ENCODE measurements at places on chromosomes 1 and 21. TPM values are rescaled to one million over a fixed set of nuclear protein-coding genes. Genes with fewer than 3 reads are reported as not detected.

Gene CELA3A
- not detected for total RNA-seq

DNA sequence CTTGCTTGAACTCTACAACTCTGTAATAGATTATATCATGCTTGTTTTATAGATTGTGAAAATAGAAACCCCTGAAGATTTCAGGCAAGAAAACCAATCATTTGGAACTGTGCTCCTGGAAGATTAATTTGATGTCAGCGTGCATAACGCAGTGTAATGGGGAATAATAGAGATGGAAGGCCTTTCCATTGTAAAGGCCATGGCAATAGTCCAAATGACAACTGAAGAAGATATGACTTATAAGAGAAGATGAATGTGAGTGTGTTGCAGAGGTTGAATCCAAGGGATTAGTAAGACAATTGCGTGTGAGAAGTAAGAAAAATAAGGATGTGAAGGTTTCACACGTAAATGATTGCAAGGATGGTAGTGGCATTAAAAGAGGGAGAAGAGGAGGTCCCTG is 285.0 kb downstream of the DUSP10 start:
- DNase-seq, result no peak

Gene RNU1-3
- 1,622 TPM for total RNA-seq

DNA sequence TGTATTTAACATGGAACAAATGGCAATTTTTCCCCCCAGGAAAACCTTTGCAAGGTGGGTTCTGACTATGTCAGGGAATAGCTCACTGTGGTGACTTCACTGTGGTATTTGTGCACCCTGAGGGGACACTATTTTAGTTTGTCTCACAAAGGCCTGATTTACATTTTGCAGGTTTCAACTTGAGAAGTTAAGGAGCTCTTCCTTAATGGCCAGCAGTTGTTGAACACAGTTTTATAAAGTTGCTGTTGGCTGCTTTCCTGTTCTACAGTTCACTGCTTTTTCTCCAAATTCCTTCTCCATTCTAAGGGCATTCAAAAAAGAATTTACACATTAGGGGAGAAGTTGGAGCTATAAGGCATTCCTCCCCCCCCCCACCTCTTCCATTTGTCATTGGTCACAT is 4.6 kb downstream of the LAMC1 start:
- DNase-seq, result no peak

- no peak for DNase-seq
These were observed 40.7 kb upstream of the BCAR3 start for GRCh38 chr1:93722081-93723031.

DNA sequence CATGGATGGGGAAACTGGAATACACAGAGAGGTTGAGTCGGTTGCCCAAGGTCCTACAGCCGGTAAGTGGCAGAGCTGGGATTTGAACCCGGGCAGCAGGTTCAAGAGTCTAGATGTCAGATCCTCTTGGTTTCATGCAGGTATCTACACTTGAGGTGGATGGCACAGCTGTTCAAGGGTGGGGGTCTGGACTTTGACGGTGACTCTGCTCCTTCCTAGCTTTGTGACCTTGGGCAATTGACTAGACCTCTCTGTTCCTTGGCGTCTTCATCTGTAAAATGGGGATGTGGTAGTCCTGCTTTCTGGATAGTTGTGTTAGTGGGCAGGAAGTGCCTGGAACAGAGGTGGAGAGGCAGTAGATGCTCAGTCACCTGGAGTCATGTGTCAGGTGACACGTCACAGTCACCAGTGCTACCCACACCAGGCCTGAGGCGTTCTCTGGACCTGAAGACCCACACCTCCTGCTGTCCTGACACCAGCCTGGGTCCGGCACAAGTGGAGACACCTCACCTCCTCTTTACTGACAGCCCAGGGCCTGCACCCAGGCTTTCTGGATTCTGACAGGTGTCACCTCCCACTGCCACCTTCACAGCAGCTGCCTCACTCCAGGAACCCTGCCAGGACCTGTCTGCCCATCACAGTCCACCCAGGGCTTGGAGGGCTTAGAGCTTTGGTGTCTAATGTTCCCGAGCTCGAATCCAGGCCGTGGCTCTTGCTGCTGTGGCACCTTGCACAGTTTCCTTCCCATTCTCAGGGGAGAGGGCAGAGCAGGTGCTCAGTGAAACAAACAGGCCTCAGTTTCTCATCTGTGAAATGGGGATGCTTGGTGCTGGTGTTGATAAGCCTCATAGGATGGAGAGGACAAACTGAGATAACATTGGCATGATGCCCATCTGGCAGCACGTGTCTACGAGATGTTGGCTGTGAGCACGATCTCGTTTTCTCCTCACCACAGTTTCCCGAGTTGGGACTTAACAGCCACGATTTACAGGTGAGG is 83.2 kb upstream of the RUNX3 start:
- DNase-seq, result no peak

DNA sequence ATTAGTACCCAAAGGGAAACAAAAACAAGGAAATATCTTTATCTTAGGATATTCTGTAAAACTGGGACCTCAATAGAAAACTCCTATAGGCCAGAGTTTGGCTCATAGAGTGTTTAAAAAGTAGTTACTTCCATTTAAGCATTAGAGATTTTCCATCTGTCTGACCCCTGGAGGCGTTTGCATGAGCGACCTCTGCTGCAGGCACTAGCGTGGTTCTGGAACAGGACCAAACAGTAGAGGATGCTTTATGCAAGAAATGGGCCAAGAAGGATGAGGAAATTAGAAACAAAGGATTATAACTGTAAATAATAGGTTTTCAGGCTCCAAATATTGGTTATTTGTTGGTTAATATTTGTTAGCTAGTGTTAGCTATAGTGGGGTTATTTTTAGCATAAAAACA is 5.7 kb downstream of the ZBTB40 start:
- no peak for DNase-seq

Gene IL10RB
- total RNA-seq, result 11.7 TPM

Gene PDPN
- total RNA-seq, result not detected

Gene AIM2
- not detected for total RNA-seq

DNA sequence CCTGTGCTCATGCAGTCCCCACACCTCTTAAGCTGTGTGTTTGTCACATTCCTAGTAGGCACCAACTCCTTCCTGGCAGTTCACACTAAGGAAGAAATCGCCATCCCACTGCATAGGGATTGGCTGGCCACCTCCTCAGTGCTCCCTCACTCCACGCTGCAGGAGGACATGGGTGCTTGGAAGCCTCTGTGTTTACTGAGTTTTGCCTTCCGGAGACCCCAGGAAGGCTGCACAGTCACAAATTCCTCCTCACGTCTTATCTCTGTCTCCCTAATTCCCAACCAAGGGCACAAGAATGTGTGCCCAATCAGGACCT is 93.8 kb upstream of the GALNT2 start:
- DNase-seq, result no peak

Gene MTARC2
- 15.8 TPM for total RNA-seq

DNA sequence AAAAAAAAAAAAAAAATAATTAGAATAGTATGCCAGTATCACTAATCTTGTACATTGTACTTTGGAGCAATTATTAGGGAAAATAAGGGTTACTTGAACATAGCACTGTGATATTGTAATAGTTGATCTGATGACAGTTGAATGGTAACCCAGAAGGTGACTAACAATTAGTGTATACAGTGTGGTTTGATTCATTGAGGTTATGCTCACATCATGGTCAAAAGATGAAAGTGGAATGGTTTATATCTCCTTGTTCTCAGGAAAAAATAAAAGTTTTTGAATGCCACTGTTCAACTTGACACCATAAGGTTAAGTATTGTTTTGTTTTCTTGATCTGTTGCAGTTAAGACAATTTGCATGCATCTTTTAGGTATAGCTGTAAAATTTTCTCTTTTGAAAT is 87.0 kb downstream of the GPR52 start:
- DNase-seq, result no peak

Gene SEC16B
- 0.67 TPM for total RNA-seq

Gene ADORA1
- 46.0 TPM for total RNA-seq

- no peak for DNase-seq
These were observed 7.5 kb downstream of the MIER1 start for GRCh38 chr1:66932291-66932690.

Gene PLEKHN1
- total RNA-seq, result 3.1 TPM

GRCh38 chr1:107950464-107950863 is 14.5 kb downstream of the VAV3 start:
- no peak for DNase-seq

Gene CD84
- not detected for total RNA-seq

Gene HLX
- 0.28 TPM for total RNA-seq

GRCh38 chr1:52072291-52072690 is 16.2 kb downstream of the BTF3L4 start:
- no peak for DNase-seq

DNA sequence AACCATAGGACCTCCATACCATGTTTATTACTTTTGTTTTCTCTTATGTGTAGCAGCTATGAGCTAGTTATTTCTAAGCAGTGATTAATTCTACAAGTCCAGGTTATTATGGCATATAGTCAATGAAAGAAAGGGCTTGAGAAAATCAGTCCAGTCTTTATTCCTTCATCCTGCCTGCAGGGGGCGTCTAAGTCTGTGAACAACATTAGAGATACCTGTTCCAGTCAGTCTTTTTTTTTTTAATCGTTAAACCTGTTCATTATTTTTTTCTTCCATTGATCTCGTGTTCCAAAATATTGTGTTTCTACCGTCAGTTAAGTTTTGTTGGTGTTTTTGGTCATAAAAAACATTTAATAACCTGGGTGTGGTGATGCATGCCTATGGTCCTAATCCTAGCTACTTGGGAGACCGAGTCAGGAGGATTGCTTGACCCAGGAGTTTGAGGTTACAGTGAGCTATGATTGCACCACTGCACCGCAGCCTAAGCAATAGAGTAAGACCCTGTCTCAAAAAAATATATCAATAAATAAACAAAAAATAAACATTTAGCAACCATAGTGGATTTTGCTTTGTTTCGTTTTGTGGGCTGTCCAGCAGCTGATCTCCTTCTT is 29.4 kb upstream of the CD2 start:
- DNase-seq, result no peak

- DNase-seq, result no peak
These were observed 72.8 kb downstream of the DMRTA2 start for GRCh38 chr1:50350421-50350820.

DNA sequence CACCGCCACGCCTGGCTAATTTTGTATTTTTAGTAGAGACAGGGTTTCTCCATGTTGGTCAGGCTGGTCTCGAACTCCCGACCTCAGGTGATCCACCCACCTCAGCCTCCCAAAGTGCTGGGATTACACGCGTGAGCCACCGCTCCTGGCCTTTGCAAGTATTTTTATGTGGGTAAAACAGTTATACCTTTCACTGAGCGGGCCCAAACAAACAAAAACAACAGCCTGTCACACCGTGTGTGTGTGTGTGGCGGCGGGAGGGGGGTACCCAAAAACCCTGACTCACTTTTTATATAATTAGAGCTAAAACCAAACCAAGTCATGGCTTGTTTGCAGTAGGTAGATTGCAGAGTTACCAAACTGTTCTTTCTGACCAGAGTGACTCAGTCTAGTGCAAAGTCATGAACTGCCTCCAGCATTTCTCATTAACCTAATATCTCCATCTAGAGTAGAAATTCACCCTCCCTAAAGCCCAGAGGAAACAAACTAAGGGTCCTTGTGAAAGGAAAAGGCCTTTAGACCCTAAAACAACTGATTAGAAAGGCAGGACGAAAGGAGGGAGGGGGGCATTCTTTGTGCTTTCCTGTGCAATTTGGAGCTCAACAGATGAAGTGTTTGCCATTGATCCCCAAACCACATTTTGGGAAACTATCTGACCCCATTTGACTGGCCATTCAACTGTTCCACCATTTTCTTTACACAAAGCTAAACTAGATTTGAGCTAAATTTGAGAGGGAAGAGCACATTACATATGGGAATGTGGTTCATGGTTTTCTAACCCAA is 181.0 kb downstream of the DHRS3 start:
- DNase-seq, result no peak

- no peak for DNase-seq
These were observed 75.2 kb downstream of the KIFAP3 start for GRCh38 chr1:169999331-169999741.

Gene SLC6A17
- total RNA-seq, result not detected

- peak; percentile 25 for DNase-seq
These were observed 2.0 kb downstream of the GFI1 start for GRCh38 chr1:92484472-92485380.

DNA sequence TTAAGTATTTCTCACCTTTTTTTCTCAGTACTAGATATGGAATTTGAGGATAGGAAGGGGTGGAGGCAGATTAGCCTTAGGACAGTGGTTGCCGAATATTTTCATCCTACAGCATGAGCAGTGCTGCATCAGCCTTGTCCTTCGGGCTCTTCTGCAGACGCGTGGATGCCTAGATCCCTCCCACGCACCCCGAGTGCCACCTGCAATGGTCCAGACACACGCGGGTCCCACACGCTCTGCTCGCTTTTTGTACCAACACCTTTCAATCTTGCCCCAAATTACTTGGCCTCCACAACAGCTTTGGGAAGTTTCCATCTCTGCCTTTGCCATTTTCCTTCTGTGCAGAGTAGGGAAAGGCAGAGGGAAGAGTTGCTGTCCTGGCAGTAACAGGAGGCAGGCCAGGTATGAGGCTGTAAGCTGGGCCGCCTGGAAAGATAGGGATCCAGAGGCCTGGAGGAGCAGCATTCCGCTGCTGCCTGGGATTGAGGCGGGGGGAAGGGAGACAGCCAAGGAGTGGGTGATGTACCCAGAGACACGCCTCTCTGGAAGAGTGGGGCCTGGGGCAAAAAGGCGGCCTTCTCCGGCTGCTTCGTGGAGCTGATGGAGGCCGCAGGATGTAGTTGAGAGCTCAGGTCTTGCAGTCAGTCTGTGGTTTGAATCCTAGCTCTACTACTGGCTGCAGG is 467.7 kb downstream of the KIF26B start:
- no peak for DNase-seq

GRCh38 chr1:193799371-193799770 is 613.0 kb upstream of the B3GALT2 start:
- DNase-seq, result no peak

Gene NBPF10
- 2.3 TPM for total RNA-seq

Gene PTGER3
- total RNA-seq, result not detected

Gene MRAP
- not detected for total RNA-seq

Data from Caco-2 (cell line).